ENCODE measurements at places on chromosomes 6 and 20.

- DNase-seq, result no peak
Observed at GRCh38 chr6:49072146-49072545, 390.9 kb downstream of the MMUT start.

GRCh38 chr6:169619650-169620049 lies 82.2 kb downstream of the WDR27 start:
- DNase-seq, result no peak

- DNase-seq, result no peak
Observed at GRCh38 chr6:44082872-44083321, 44.4 kb downstream of the MRPL14 start.

DNA sequence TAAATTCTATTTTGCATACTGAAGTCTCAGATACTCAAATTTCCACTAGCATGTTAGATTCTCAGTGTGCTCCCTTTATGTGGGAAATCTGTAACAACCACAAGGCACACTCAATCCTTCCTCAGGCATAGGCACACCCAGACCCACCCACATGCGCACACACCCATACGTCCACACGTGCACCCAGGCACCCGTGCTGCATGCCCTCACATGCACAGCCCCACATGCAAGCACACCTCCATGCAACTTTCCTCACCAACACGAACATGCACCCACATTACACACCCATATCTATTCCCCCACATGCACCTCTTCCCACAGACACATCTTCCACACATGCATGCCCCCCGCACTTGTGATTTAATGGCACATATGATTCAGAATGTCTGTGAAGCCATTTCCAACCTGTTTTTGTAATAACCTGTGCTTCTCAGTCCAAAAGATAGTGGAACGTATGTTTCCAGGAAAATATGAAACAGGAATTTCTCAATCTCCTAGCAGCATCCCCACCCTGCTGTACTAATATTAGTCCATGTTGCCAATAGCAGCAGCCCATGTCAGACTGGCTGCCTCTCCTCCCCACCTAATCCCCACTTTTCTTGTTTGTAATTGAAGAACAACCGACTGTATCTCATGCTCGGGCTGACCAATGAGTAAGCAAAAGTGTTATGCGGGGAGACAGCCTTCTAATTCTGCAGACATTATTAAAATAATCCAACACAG lies 11.3 kb upstream of the CYP24A1 start:
- no peak for DNase-seq
